ENCODE measurements at places on chromosomes 1 and 21.
A peak's percentile ranks its signal among the peaks of the same experiment; 100 is the strongest.

DNA sequence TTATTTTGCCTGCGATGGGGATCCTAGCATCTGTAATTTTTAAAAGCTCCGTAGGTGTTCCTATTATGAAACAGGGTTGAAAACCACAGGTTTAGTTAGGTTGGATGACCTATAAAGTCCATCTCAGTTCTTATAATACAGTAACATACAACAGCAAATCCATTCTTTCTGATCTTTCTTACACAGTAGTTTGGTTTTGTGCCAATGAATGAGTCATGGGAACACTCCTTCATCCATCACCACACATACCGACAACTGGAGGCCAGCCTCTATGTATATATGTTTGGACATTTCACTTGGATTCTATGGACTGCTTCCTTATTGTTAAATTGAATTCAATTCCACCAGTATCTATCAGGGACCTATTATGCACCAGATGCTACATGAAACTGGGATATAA, 118.4 kb upstream of the L1TD1 start:
- peak; percentile 80 for DNase-seq
- H3K4me1 ChIP-seq: no peaks in the 10 kb centered on the region
- no peak overlapping the region for H3K4me3 ChIP-seq
- no peak overlapping the region for H3K27ac ChIP-seq

GRCh38 chr21:41769933-41770332, 3.1 kb upstream of the RIPK4 start:
- no peak for DNase-seq
- H3K4me3 ChIP-seq: no peak overlapping the region
- H3K27me3 ChIP-seq: peaks cover 49% of the 10 kb centered on the region
- peaks cover 21% of the 10 kb centered on the region for H3K4me1 ChIP-seq
- H3K36me3 ChIP-seq: no peaks in the 10 kb centered on the region

DNA sequence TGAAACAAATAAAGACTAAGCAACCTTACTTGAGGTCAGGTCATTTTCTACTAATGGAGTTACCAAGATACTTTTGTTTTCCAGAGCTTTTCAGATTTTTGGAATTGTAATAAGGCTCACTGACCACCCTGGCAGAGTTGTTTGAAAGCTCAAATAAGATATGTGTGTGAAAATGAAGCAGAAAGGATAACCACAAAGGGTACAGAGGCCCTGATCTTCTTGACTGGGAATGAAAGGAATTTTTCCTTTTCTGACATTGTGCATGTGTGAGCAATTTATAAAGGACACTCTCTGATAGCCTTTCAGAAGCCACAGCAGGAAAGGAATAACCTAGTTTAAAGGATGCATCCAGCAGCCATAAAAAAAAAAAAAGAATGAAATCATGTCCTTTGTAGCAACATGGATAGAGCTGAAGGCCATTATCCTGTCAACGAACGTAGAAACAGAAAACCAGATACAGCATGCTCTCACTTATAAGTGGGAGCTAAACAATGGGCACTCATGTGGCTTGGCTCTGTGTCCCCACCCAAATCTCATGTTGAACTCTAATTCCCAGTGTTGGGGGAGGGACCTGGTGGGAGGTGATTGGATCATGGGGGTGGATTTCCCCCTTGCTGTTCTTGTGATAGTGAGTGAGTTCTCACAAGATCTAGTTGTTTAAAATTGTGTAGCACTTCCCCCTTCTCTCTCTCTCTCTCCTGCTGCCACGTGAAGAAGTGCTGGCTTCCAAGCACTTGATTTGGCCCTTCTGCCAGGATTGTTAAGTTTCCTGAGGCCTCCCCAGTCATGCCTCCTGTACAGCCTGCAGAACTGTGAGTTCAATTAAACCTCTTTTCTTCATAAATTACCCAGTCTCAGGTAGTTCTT, 3.1 kb upstream of the SRP9 start:
- peaks cover 33% of the 10 kb centered on the region for H3K4me1 ChIP-seq
- H3K27ac ChIP-seq: peak overlapping the region; percentile 6
- no peaks in the 10 kb centered on the region for H3K36me3 ChIP-seq
- no peak overlapping the region for H3K4me3 ChIP-seq

- no peak overlapping the region for H3K4me3 ChIP-seq
- H3K27ac ChIP-seq: no peak overlapping the region
- peaks cover 4% of the 10 kb centered on the region for H3K4me1 ChIP-seq
- H3K27me3 ChIP-seq: peaks cover 5% of the 10 kb centered on the region
- no peaks in the 10 kb centered on the region for H3K36me3 ChIP-seq
These were observed 24.8 kb upstream of the NTPCR start for GRCh38 chr1:232925421-232926220.

GRCh38 chr1:215007880-215008279, 74.7 kb upstream of the KCNK2 start:
- no peak for DNase-seq
- H3K36me3 ChIP-seq: no peaks in the 10 kb centered on the region
- H3K4me1 ChIP-seq: peaks cover 10% of the 10 kb centered on the region
- H3K27ac ChIP-seq: no peak overlapping the region
- no peak overlapping the region for H3K4me3 ChIP-seq
- no peaks in the 10 kb centered on the region for H3K27me3 ChIP-seq

GRCh38 chr1:172838680-172839313, 179.9 kb downstream of the FASLG start:
- H3K27me3 ChIP-seq: no peaks in the 10 kb centered on the region
- no peaks in the 10 kb centered on the region for H3K36me3 ChIP-seq
- H3K4me3 ChIP-seq: no peak overlapping the region
- DNase-seq: no peak

DNA sequence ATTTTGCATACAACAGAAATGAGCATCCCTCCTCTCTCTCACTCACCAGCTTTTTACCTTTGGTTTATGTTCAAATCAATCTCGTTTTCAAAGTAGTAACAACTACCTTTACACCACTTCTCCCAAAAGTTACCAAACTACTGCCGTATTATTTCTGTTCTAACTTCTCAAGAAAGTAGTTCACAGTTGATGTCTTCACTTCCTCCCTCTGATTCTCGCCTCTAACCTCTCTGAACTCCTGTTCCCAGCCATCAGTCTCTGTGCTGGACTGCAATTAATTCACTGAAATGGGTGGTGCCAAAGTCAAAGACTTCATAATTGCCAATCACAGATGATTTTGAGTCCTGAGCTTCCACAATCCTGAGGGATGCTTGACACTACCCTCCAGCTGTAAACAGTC, 54.0 kb downstream of the ZNF281 start:
- H3K4me3 ChIP-seq: no peak overlapping the region
- H3K4me1 ChIP-seq: peaks cover 26% of the 10 kb centered on the region
- no peak overlapping the region for H3K27ac ChIP-seq
- no peaks in the 10 kb centered on the region for H3K36me3 ChIP-seq
- no peaks in the 10 kb centered on the region for H3K27me3 ChIP-seq
- DNase-seq: no peak

DNA sequence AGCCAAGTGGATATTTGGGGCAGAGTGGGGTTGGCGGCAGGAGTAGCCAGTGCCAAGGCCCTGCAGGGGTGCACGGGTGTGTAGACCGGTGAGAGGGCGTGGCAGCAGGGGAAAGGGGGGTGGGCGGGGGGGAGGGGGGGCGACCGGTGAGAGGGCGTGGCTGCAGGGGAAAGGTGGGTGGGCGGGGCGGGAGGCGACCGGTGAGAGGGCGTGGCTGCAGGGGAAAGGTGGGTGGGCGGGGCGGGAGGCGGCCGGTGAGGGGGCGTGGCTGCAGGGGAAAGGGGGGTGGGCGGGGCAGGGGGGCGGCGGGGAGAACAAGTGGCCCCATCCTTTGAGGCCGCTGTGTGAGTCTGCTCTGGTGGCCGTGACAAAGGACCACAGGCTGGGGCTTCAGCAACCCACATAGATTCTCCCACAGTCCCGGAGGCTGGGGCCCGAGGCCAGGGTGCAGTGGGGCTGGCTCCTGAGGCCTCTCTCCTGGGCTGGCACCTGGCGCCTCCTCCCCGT, 25.8 kb downstream of the RRP1 start:
- no peaks in the 10 kb centered on the region for H3K36me3 ChIP-seq
- H3K4me1 ChIP-seq: no peaks in the 10 kb centered on the region
- DNase-seq: no peak

DNA sequence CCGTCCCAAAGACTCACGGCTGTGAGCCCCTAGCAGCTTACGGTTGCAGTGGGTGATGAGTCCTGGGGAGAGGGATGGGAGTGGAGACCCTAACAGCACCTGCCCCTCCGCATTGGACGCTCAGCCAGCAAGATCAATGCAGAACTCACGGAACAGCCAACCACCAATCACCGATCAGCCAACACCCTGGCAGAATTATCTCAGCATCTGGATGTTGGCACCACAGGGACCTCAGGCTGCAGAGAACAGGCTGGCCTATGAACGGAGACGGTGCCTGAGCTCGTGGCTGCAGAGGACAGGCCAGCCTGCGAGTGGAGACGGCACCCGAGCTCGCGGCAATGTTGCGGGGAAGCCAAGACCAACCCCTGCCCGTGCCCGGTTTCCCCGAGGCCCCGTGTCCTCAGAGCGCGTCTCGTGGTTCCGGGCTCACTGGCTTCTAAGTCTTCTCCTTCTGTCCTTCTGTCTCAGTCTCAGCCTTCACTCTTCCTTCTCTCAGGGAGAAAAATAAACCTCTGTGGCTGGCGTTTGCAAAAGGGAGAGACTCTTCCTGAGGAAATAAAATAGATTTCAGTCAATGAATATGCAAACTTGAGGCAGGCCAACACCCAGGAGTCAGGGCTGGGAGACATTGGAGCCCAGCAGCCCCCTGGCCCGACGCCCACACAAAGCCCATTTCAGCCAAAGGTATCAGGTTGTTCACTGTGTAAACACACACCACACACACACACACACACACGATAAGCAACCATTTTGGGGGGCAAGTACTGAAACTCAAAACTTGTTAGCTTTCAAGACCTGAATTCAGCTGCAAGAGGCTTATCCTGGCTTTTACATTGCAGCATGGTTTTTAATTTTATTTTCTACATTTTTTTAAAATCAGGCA, 67.8 kb downstream of the SIK1 start:
- peaks cover 9% of the 10 kb centered on the region for H3K27me3 ChIP-seq
- no peaks in the 10 kb centered on the region for H3K36me3 ChIP-seq
- no peak overlapping the region for H3K27ac ChIP-seq

GRCh38 chr1:218495931-218496330, 150.8 kb downstream of the TGFB2 start:
- peaks cover 43% of the 10 kb centered on the region for H3K4me1 ChIP-seq
- no peaks in the 10 kb centered on the region for H3K36me3 ChIP-seq
- no peaks in the 10 kb centered on the region for H3K27me3 ChIP-seq
- H3K27ac ChIP-seq: peak overlapping the region; percentile 100
- no peak for DNase-seq

GRCh38 chr21:41924368-41924754, 29.5 kb downstream of the C2CD2 start:
- no peaks in the 10 kb centered on the region for H3K36me3 ChIP-seq
- H3K4me3 ChIP-seq: peak overlapping the region; percentile 3
- H3K27me3 ChIP-seq: no peaks in the 10 kb centered on the region
- peak; percentile 53 for DNase-seq

DNA sequence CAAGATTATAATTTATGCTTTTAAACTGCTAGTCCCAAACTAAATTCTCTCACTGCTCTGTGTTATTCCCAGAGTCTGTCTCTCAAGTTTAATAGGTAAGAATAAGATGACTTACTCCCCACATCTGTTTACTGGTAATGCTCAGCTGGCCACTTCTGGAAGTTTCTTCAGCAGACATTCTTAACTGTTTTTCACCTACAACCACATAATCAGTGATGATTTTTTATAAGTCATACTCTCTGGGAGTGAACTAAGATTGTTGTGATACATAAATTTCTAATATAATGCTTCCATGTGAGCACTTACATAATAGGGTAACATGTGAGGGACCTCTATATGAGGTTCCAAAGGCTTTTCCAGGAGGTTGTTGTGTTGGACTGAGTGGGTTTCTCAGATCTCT, 8.7 kb downstream of the SLAMF7 start:
- H3K27ac ChIP-seq: peak overlapping the region; percentile 7
- DNase-seq: no peak
- H3K27me3 ChIP-seq: no peaks in the 10 kb centered on the region
- H3K4me3 ChIP-seq: no peak overlapping the region
- H3K36me3 ChIP-seq: no peaks in the 10 kb centered on the region
- no peaks in the 10 kb centered on the region for H3K4me1 ChIP-seq

DNA sequence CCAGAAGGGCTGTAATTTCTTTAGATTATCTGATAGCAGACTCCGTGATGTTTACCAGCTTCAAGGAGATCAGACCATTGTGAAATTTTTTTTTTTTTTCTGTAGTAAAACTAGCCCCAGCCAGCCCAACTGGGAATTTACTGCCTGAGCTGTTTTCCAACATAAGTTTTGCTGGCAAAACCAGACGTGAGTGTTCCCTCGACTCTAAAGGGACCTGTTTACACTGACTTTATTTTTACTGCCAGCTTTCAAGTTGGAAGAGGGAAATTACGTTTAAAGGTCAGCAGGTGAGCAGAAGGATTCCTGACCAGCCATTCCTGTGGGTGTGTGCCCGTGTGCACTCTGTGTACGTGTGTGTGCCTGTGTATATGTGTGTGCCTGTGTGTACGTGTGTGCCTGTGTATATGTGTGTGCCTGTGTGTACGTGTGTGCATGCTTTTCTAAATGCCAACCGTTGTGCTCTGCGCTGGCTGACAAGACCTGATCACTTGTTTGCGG, 374 bp downstream of the MAB21L3 start:
- H3K27ac ChIP-seq: no peak overlapping the region
- no peak for DNase-seq
- no peak overlapping the region for H3K4me3 ChIP-seq
- H3K4me1 ChIP-seq: peaks cover 6% of the 10 kb centered on the region
- no peaks in the 10 kb centered on the region for H3K27me3 ChIP-seq

- H3K27me3 ChIP-seq: no peaks in the 10 kb centered on the region
- no peaks in the 10 kb centered on the region for H3K4me1 ChIP-seq
- no peak overlapping the region for H3K4me3 ChIP-seq
- no peak overlapping the region for H3K27ac ChIP-seq
These were observed 673.6 kb upstream of the NR5A2 start for GRCh38 chr1:199353906-199354305.

- H3K4me1 ChIP-seq: no peaks in the 10 kb centered on the region
- H3K27ac ChIP-seq: no peak overlapping the region
- H3K27me3 ChIP-seq: no peaks in the 10 kb centered on the region
- DNase-seq: no peak
- H3K4me3 ChIP-seq: no peak overlapping the region
- H3K36me3 ChIP-seq: no peaks in the 10 kb centered on the region
These were observed 25.3 kb upstream of the OVAAL start for GRCh38 chr1:180533266-180533987.

GRCh38 chr1:155933591-155934096, 569 bp downstream of the KHDC4 start:
- H3K36me3 ChIP-seq: peaks cover 29% of the 10 kb centered on the region
- H3K27ac ChIP-seq: peak overlapping the region; percentile 93
- peaks cover 41% of the 10 kb centered on the region for H3K4me1 ChIP-seq
- H3K4me3 ChIP-seq: peak overlapping the region; percentile 80
- H3K27me3 ChIP-seq: no peaks in the 10 kb centered on the region

- H3K36me3 ChIP-seq: no peaks in the 10 kb centered on the region
- DNase-seq: no peak
- H3K27ac ChIP-seq: no peak overlapping the region
- H3K27me3 ChIP-seq: no peaks in the 10 kb centered on the region
These were observed 115.0 kb downstream of the UBE2U start for GRCh38 chr1:64318428-64318827.

DNA sequence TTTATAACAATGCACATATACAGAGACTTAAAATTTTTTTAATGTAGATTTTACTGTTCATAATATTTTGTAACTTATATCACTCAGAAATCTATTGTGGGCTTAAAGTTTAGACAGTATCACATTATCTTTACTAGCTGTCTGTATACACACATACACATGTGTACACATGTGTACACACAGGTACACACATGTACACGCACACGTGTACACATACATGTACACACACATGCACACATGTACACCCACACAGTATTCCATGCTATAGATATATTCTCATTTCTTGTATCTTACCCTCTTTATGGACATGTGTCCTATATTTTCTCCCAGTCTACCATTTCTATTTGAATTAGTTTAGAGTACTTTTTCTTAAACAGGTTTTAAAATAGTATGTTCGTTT, 123.3 kb downstream of the USP25 start:
- no peaks in the 10 kb centered on the region for H3K27me3 ChIP-seq
- H3K36me3 ChIP-seq: peaks cover 3% of the 10 kb centered on the region
- H3K4me1 ChIP-seq: peaks cover 26% of the 10 kb centered on the region
- no peak for DNase-seq
- no peak overlapping the region for H3K27ac ChIP-seq
- H3K4me3 ChIP-seq: no peak overlapping the region

Data from astrocyte (in vitro differentiated cells and primary cell).